ENCODE measurements at places on chromosomes 7 and 10. TPM values are rescaled to one million over a fixed set of nuclear protein-coding genes. Genes with fewer than 3 reads are reported as not detected.

DNA sequence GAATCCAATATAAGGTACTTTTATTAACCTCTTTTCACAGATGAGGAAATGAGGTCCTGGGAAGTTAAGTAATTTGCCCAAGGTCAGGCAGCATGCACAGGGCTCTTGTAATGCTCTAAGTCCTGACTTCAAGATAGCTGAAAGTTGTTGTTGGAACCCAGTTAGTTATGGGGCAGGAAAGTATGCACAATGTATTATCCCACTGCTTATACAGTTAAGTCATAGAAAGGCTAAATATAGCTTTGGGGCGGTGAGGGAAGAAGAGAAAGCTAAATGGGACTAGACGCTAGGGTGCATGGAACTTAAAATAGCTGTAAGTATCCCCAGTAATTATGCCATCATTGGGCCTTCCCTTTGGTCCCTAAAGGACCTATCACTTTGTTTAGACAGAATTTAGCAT, 9.2 kb downstream of the GLCCI1 start:
- no peaks in the 10 kb centered on the region for H3K36me3 ChIP-seq
- no peaks in the 10 kb centered on the region for H3K4me1 ChIP-seq
- peaks cover 2% of the 10 kb centered on the region for H3K27me3 ChIP-seq

GRCh38 chr7:92944633-92945032, 108.3 kb upstream of the CDK6 start:
- H3K27me3 ChIP-seq: no peaks in the 10 kb centered on the region
- H3K4me3 ChIP-seq: no peak overlapping the region
- H3K36me3 ChIP-seq: peaks cover 4% of the 10 kb centered on the region
- H3K27ac ChIP-seq: no peak overlapping the region

DNA sequence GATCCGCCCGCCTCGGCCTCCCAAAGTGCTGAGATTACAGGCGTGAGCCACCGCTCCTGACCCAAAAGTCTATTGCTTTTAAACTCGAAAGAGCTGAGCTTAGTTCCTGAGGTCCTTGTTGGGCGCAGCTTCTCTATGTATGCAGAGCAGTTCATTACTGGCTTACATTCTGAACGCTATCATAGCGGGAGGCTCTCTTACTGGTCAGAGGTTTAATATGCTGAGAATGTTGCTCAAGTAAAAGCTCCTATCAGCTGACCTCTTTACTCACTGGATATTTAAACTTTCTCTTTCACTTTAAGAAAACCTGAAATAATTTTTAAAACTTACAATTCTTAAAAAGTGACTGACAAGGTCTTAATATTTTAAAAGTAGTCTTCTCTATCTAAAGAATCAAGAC, 160.8 kb upstream of the WNT16 start:
- no peak overlapping the region for H3K27ac ChIP-seq
- H3K36me3 ChIP-seq: no peaks in the 10 kb centered on the region
- DNase-seq: no peak
- no peaks in the 10 kb centered on the region for H3K4me1 ChIP-seq

Gene ANKRD30A
- not detected for total RNA-seq

- no peaks in the 10 kb centered on the region for H3K36me3 ChIP-seq
- no peak overlapping the region for H3K27ac ChIP-seq
- no peak overlapping the region for H3K4me3 ChIP-seq
- no peak for DNase-seq
- no peaks in the 10 kb centered on the region for H3K27me3 ChIP-seq
- H3K4me1 ChIP-seq: no peaks in the 10 kb centered on the region
Measured at GRCh38 chr10:81828251-81828650, 46.7 kb upstream of the NRG3 start.

Gene ZNF853
- 5.5 TPM for total RNA-seq

GRCh38 chr7:48105045-48105444, 16.0 kb downstream of the UPP1 start:
- no peak overlapping the region for H3K4me3 ChIP-seq
- no peaks in the 10 kb centered on the region for H3K4me1 ChIP-seq
- H3K27ac ChIP-seq: no peak overlapping the region
- no peak for DNase-seq
- peaks cover 14% of the 10 kb centered on the region for H3K36me3 ChIP-seq

DNA sequence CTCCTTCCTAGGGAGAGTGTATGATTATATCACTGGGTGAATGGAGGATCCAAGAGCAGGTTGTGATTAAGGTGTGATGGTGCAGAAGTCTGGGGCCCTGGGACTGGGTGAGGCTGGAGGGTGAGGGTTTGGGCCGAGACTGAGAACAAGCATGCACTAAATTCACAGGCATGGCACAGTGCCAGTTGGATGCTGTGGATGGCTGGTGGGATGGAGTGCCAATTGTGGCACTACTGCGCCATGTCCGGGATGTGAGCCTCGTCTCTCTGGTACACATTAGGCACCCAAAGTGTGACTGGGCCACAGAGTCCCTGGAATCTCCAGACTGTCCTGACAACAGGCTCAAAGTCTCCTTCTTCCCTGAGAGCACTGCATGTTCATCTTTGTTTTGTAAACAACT, 208.1 kb downstream of the EMX2 start:
- no peak for DNase-seq
- peaks cover 23% of the 10 kb centered on the region for H3K4me1 ChIP-seq
- no peak overlapping the region for H3K4me3 ChIP-seq
- H3K27me3 ChIP-seq: peaks cover 2% of the 10 kb centered on the region
- H3K27ac ChIP-seq: no peak overlapping the region

DNA sequence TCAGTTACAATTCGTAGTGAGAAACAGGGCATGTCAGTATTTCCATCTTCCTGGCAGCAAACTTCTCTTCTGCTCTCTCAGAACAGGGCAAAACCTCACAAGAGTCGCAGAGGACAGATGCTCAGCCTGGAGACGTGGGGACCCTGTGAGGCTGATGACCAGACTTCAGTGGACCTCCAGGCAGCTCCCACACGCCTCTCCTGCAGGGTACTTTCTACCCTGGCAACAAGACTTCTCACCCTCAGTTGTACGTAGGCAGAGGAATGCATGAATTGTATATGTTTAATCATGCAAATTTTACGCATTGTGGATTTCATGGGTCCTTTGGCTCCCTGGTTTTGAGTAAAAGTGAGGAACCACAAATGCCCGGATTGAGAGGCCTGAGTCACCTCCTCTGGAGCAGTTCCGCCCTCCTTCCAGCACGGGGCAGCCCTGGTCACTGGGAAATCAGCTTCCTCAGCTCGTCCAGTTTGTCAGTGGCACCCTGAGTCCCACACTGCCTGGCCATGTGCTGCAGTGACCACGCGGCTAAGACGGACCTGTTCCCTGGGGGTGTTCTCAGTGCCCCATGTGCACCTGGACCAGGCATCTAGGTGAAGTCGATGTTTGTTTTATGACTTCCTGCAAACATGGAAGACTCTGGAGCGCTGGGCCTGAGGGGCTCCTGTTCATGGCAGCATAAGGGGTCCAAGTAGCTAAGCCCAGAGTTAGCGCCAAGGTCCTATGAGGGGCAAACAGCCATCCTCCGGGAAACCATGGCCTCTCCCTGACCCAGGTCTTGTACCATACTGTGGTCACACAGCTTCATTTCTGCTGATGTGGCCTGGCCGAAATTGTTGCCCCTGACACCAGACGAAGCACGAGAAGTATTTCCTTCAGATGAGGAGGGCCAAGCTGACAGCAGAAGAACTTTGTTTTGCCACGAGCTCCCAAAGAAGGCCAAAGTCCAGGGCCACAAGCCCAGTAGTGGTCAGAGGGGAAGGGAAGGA, 165.1 kb downstream of the TNS3 start:
- H3K27me3 ChIP-seq: peaks cover 3% of the 10 kb centered on the region
- no peaks in the 10 kb centered on the region for H3K4me1 ChIP-seq
- H3K27ac ChIP-seq: no peak overlapping the region
- H3K36me3 ChIP-seq: peaks cover 15% of the 10 kb centered on the region
- no peak for DNase-seq

All from glutamatergic neuron (in vitro differentiated cells).